ENCODE measurements at places on chromosomes 1 and 21.

DNA sequence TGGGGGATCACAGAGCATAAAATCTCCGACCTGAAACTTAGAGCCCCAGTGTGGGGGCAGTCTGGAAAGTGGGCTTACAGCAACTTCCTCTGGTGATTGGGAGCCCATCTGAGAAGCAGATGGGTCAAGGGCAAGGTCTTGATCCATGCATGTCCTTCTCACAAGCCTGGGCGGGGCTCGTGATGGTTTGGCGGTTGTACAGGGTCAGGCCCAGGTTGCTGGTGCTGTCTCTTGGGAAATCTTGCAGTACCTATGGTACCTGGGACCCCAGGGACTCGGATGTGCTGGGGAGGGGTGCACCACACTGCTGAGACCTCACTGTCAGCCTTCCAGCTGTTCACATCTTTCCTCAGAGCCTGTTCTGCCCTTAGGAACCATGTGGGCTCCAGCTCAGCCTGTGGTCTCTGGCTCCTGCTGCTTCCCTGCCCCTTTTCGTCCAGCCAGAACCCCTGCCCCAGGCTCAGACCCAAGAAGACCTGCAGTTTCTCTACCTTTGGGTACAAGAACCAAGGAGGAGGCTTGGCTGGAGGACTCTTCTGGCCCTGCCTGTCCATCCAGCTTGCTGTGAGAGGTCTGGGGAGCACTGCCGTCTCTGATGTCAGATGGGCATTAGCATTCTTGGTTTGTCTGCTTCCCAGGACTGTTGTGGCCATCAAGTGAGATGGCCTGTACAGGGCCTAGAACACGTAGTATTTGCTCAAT, 24.5 kb downstream of the WNT4 start:
- no peak for DNase-seq

GRCh38 chr1:63928186-63929105, 154.6 kb downstream of the ROR1 start:
- no peak for DNase-seq

DNA sequence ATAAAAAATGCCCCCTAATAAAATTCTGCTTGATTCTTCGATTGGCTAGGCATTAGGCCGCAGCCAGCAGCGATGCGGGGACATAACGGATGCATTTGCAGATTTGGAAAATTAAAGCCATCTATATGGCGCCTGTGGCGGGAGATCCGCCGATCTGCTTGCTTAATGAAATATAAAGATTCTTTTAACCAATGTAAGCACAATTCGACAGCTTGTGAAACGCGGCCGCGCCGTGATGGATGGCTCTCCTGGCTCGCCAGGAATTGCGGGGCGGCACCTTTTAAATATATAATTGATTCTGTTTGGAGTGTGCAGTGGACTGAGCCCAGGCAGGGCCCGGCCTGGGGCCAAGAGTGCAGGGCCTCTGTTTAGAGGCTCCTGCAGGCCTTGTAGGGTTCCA, 8.0 kb downstream of the DMBX1 start:
- no peak for DNase-seq

DNA sequence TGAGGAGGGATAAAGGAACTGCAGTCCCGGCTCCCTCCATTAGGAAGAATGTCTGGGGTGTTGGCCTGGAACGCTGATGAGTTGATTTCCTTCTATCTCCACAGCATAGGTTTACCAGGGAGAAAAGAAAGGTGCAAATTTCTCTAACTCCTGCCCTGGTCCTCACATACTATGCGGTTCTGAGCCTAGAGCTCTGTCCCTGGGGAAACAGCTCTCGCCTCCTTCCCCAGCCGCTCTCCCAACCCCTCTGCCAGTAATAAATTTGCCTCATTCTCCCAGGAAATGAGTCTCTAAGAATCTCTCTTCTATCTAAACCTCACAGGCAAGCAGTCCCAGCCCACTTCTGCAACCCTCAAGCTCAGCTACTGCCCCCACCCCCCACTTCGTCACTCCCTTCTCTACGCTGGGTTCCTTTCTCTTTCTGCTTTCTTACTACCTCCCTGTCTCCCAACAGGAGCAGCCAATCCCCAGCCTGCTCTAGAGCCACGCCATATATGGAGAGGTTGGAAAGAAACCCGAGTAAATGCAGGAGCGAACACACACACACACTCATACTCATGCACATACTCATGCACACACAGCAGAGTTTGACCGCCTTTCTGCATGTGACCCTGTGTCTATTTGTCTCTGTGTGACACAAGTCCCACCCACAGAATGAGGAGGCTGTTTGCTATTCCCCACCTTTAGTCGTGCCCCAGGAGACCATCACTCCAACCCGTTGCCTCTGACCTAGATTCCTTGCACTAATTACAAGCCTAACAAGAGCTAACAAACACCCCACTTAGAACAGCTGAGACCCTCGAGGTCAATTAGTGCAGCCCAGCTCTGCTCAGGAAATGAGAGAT, 13.4 kb downstream of the PLEKHO1 start:
- no peak for DNase-seq

DNA sequence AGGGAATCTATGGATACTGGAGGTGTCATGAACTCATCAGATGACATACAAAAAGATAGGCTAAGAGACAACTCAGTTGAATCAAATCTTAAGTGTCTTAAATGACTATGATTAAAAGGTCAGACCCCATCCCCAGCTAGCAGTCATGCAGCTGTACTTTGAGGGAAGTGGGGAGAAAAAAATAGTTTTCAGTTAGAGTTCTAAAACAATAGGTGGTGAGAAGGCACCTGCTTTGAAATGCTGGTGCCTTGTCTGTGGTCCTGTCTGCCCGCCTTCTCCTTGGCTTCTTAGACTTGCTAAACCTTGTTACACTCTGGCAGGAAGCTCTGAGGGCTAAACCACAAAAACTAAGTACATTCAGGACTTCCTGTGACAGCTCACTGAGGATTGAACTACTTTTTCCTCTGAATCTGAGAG, 15.3 kb downstream of the CD2 start:
- DNase-seq = no peak

DNA sequence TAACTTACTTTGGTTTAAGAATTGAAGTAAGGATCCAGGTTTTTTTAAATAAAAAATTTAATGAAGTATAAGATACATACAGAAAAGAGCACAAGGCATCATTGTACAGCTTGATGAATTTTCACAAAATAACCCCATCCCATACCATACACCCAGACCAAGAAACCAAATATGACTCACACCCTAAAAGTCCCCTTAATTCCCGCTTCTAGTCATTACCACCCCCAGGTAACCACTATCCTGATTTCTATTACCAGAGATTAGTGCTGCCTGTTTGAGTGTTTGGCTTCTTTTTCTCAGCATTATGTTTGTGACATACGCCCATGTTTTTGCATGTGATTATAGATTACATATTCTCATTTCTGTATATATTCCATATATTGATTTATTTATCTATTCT, 98.5 kb upstream of the HIVEP3 start:
- no peak for DNase-seq

DNA sequence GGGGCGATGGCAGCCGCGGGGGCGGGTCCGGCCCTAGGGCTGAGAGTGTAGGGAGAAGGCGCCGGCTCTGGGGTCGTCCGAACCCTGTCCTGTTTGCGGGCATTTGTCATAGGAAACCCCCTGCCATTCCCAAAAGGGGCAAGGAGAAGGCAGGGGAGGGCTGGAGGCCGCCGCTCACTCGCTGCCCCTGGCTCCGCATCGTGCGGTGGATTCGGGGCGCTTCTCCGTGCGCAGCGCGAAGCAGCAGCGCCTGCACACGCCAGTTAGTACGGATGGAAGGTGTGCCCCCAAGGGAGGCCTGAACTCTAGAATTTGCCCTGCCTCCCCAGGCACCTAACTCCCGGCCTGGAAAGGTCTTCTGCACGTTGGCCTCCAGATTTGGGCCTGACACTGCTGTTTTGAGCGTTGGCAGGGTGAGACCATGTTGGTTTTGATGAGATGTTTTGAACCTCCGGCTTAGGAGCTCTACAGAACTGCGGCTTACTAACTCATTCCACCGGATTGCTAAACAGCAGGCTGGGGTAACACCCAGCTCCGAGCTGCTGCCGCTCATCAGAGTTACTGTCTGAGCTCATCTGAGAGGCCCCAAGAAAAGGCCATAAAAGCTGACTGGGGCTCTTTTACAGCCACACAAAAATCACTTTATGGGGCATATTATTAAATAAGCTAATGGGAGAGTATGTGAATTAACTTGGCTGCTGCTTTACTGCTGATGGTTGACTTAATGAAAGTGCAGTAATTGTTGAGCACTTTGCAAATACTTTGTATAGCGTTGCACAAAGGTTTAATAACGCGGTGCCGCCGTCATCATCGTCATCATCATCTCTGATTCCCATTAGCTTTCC, 987 bp downstream of the GPR137B start:
- DNase-seq = peak; percentile 36

- no peak for DNase-seq
These were observed 66.3 kb downstream of the SIM2 start for GRCh38 chr21:36765229-36765628.

DNA sequence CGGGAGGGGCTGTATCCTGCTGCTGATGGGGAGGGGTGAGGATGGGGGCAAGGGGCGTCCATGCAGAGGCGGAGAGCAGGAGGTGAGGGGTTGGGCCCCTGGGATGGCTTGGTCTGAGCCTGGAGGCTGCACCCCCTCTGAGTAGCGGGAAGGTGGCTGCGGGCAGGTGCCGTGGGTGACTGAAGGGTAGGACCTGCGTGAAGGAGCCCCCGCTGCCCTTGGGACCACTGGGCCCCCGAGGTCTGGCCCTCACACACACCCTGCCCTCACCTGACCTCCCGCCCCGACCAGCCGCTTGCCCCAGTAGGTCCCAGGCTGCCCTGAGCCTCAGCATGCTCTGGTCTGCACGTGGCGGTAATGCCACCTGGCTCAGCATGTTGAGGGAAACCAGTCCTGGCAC, 12.8 kb upstream of the SKI start:
- no peak for DNase-seq

DNA sequence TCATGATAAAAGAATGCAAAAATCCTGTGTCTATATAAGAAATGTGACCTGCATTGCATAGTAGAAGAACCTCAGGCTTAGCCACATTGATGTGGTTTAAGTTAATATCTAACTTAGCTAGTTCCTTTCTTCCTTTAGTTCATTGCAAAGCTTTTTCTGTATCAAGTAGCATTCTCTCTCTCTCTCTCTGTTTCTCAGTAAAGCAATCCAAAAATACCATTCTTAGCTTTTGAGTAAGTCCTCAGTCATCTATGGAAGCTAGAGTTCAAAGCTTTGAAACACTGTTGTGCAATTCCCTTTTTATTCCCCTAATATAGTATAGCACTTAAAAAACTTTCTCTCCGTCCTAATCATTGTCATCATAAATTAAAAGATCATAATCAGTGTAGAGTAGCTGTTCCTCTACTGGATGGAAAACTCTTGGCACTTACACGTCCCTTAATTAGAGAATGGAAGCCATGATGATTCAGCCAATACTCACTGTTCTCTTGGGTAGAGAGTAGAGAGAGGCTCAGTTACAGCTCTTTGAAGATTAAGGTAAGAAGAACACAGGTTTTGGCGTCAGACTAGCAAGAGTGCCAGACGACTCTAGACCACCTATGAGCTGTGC, 350.3 kb upstream of the LYPLAL1 start:
- no peak for DNase-seq

DNA sequence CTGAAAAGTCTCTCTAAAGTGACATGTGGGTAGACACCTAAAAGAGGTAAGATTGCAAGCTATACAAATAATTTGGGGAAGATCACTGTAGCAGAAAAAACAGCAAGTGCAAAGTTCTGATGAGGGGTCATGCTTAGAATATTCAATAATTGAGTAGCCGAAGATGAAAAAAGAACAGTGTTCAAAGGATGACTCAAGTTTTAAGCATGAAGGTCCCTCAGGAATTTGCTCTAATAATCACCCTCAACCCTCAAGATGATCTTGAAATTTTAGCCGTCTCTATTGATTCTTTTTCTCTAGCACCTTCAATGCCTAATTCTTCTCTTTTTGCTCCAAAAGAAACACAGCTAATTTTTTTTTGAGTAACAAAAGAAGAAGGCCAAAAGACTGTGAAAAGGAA, 190.6 kb upstream of the ZNHIT6 start:
- no peak for DNase-seq

- DNase-seq = no peak
These were observed 353.4 kb upstream of the PLXNA2 start for GRCh38 chr1:208597571-208597970.

DNA sequence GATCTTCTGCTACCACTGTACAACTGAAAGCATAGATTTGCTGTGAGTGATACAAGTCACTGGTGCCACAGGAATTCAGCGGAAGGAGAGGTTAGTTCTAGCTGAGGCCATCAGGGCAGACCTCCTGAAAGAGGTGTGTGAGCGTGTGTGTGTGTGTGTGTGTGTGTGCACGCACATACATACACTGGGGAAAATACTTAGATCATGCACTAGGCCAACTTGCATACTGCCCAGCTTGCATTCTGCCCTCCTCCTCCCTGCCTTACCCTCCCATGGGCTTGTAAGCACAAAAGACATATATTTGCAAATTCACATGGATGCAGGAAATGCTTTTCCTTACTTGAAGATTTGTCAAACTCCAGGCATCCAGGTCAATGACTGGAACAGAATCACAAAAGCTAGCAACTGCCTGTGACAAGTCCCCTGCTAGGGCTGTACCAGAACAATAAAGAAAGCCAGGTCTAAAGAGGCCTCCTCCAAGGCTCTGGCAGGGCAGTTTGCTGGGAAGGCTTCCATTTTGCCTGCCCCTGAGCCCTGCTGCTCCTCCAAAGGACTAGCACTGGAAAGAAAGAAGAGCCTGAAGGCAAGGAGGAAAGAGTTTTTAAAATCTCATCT, 23.2 kb downstream of the PLEKHA6 start:
- no peak for DNase-seq

DNA sequence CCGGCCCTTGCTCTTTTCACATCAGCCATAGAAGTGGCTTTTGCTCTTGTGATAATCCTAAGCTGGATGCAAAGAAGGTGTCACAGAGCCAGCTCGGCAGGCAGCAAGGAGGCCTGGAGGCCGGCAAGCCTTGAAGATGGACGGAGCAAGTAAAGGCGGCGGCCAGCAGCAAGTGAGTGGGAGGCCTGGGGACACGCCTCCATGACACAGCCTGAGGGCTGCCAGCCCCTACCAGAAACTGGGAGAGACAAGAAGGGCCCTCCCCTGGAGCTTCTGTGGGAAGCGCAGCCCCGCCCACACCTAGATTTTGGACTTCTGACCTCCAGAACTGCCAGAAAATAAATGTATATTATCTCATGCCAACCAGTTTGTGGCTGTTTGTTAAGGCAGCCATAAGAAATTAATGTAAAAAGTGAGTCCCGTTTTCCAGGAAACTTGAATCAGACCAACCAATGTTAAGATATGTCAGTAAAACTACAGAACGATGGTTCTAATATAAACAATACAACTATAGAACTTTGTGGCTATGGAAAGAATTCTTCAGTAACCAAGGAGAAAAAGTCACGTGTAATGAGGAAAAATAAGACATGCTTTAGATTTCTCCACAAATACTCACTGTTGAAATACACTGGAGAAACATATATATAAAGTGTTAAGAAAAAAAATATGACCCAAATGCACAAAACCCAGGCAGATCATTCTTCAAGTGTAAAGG, 49.9 kb downstream of the BACE2 start:
- DNase-seq = no peak
